ENCODE measurements at places on chromosomes 13 and 19.

GRCh38 chr13:108305655-108306054, 36.1 kb downstream of the TNFSF13B start:
- DNase-seq, result no peak

- no peak for DNase-seq
Measured at GRCh38 chr13:20939662-20940061, 37.1 kb upstream of the XPO4 start.

- no peak for DNase-seq
Measured at GRCh38 chr13:109868578-109869311, 82.4 kb upstream of the IRS2 start.

DNA sequence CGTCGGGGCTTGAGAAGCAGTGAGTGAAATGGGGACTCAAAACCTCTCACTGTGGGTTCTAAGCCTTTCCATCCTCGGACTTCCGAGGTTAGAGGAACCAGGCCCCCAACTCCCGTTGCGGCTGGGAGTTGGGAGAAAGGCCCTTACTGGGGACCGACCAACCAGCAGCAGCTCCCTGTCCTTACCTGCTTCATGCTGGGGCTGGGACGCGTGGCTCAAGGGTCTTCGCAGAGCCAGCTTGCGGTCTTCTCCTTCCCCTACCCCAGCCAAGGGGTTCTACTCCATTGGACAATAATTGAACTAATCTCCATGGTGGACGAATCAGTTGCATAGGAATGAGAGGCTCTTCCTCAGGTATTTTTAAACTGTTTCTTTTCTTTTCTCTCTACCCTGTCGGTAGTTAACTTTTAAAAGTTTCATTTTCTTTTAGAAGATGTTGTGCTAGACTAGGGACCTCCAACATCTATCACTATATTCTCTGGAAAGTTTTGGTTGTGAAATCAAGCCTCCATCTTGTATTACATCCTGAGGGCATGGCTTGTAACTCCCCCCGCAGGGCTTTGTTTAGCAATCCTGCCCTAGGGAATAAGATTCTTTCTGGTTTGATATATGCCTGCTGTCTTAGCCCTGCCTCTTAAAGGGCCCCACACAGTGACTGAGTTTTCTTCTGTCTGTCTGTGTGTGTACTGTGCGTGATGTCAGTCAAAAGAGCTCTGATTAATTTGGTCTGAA, 1027.1 kb upstream of the PCDH9 start:
- no peak for DNase-seq

DNA sequence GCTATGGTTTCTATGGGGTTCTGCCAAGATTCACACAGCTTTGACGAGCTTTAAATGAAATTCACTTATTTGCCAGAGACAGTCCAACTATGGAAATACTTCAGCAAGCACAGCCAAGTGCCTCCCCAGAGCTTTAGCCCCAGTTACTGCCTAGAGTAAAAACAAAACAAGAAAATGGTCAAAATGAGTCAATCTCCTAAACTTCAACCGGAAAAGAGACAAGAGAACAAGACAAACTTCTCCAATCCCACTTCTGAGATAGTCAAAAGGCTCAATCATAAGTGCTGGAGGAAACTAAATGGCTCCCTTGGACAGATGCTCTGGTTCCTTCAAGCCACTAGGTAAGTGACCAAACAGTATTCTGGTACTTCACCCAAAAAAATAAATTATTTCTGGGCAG, 65.8 kb downstream of the KATNAL1 start:
- DNase-seq, result no peak

GRCh38 chr19:35318679-35319448, 10.1 kb upstream of the CD22 start:
- DNase-seq, result no peak

GRCh38 chr13:49395451-49395865, 48.4 kb downstream of the CAB39L start:
- DNase-seq, result no peak

- no peak for DNase-seq
Measured at GRCh38 chr19:41265395-41266153, 1.4 kb downstream of the HNRNPUL1 start.

DNA sequence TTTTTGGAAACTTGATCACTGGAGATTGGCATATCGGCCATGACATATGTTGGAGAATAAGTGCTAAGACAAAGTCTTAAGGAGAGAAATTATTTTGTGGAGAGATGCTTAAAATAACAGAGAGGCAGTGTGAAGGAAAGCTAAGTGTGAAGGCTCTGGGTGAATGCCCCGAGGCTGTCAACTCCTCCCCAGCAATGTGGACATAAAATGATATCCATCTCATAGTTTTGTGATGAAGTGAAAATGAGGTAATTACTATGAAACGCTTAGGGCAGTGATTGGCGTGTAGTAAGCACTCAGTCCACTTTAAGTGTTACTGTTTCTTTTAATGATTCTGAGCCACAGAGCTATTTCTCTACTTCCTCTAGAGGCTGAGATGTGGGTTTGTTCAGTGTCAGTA, 195.8 kb upstream of the KLF12 start:
- no peak for DNase-seq

DNA sequence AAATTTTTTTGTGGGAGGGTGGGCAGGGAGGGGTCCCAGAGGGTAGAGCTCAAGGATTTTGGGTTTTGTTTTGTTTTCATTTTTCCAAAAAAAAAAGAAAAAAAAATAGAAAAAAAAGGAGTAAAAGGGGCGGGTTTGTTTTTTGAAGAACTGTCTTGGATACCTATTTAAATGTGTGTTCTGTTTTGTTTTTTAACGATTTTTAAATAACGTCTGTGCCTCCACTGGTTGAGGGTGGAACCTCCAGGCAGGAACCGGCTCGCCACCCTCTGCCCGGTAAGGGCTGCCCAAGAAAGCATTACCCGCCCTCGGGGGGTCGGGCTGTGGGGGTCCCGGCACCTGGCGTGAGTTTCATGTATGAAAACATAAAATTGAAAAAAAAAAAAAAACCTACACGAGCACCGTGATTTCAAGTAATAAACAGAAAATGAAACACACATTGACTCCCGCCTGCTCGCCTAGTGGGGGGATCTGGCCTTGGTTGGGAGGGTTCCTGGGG, 10.4 kb downstream of the MIDN start:
- DNase-seq, result no peak

DNA sequence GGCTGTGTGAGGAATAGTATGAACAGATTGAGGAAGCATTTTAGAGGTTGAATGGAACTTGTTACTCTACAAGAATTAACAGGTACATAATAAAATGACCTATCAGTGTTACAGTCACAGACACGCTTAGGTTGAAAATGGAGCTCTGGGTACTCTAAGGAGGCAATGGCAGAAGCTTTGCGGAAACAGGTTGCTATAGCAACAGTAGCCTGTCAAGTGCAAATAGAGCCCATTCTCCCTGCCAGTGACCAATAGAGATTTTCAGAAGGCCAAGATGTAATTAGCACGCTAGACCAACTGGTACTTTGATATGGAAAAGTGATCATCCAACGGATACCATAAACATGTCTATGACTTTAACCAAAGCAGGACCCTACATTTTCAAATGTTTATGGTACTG, 148.5 kb upstream of the FREM2 start:
- no peak for DNase-seq

- no peak for DNase-seq
Measured at GRCh38 chr19:56740501-56740900, 68.9 kb upstream of the ZNF835 start.

- peak; percentile 41 for DNase-seq
Measured at GRCh38 chr19:47272448-47273312, 2.0 kb upstream of the INAFM1 start.

- DNase-seq, result no peak
Measured at GRCh38 chr13:93328943-93329342, 102.3 kb downstream of the GPC6 start.

DNA sequence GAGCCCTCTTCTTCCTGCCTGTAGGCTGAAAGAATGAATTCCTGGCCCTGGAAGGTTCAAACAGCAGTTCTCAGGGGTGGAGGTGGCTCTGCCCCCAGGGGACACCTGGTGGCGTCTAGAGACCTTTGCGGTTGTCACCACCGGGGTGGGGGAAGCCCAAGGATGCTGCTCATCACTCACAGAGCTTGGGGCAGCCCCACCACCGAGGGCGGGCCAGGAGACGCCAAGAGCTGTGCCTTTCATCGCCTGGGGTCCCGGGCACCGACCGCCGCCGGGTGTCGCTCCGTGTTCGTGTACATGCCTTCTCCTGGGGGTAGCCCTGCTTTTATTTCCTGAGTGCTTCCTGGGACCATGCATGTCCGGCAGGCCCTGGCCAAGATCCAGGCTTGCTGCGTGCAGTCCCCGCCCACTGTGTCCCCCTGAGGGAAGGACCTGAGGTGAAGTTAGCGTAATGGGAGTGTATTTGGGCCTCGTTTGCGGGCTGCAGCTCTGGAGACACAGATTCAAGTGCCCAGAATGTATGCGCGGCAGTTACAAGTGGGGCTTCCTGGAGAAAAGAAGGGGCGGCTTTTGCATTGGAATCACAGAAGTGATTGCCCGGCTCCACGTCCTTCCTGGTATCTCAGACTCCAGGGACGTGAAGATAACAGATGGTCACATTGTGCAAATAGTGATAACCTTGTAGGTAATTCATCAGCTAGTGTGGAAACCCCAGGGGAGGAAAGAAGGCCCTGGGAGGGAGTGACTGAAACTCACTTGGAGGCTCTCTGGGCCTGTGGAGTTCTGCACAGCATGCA, 7.8 kb downstream of the DOT1L start:
- peak; percentile 44 for DNase-seq

DNA sequence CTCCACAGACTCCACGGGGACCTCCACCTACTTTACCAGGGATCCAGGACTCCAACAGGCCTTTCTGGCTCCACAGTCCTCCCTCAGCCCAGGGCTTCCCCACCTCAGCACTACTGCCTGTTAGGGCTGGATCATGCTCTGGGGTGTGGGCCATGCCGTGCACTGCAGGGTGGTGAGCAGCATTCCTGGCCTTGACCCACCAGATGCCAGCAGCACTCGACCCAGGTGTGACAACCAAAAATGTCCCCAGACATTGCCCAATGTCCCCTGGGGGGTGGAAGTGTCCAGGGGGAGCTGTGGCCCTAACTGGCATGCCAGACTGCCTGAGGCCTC, 42.0 kb downstream of the EPS15L1 start:
- no peak for DNase-seq

DNA sequence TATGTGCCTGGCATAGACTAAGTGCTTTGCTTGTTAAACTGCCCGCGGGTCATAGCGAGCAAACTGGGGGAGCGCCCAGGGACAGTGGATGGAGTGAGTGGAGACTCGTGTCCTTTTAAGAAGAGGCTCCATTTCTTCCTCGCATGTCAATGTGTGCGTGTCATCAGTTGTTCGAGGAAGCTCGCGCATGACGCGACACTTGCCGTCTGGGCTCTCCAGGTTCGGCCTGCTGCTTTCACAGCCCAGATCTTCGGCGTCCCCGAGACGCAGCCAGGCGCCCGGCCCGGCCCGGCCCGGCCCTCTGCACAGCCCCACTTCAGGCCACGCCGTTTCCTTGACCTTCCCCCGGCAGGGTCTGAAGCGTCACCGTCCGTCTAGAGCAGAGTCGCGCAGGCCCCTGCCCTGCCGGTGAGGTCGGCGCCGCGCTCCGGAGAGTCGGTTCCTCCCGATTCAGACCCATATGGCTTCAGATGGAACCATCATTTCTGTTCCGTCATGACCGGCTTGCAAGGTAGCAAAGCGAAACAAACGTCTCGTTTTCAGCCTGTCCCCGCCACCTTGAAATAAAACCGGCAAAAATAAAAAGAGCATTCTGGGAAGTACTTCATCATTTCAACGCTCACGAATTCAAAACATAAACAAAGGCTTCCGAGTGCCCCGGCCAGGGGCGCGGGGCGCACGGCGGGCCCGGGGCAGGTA, 599 bp upstream of the ARHGEF7 start:
- DNase-seq, result no peak

GRCh38 chr19:48872884-48873475, 759 bp downstream of the PPP1R15A start:
- DNase-seq, result peak; percentile 45

DNA sequence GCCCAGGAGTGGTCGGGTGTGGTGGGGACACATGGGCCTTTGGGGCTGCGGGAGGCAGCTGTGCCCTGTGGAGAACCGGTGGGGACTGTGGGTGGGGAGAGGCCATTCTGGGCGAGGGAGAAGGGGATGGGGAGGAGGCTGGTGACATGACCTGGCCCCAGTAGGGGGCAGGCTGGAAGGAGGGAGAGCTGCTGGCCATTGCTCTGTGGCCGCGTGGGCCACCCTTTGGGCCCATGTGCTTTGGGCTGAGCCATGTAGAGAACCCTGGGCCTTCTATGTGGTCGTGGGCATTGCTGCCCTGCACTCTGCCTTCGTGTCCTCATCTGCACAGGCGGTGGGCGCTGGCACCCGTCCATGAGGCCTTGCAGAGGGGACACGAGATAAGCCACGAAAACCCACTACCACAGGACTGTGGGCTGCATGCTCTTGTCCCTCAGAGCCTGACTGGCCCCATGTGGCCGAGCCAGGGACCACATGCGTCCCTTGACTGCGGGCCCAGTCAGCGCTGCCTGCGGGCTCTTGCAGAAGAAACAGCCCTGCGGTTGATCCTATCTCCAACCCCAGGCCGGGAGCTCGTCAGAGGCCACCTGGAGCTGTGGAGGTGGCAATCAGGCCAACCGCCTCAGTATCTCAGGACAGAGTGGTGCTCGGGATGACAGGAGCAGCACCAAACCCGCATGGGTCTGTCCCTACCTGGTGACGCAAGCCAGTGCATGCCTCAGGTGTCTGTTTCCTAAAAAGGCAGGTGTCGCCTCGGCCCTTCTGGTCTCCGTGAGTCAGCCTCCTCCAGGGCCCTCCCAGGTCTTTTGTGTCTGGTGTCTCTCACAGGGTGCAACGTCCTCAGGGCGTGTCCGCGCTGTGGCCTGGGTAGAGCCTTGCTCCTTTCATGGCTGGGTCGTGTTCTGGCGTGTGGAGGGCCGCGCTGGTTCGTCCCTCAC, 14.3 kb downstream of the FZR1 start:
- no peak for DNase-seq

GRCh38 chr13:27964741-27965323, 4.3 kb downstream of the CDX2 start:
- DNase-seq, result no peak

DNA sequence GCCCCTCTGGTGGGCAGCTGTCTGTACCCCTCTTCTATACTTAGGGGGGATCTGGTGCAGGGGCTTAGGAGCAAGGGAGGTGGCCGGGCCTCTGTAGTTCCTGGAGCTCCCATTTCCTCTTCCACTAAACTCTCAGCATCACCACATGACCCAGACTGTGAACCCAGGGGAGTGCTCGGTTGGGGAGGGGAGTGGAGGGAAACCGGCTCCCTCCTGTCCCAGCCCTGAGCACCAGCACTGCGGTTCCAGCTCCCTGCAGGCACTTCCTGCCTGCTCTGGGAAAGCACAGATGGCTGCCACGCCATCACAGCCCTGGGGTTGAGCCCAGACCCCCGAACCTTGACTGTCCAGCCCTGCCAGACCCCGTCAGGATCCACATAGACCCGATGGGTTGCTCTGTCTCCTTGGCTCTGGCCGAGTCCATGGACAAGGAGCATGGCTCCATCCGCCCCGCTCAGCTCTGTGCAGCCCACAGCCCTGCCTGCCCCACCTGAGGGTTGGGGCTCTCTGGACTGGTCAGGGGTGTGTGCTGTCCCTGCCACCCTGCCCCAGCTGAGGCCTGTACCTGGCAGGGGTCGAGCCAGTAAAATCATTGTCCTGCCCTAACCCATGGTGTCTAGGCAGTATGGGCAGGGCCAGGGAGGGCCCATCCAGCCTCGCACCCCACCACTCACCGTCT, 36.0 kb upstream of the SLC7A10 start:
- DNase-seq, result no peak
